ENCODE measurements at places on chromosomes 6 and 20. TPM values are rescaled to one million over a fixed set of nuclear protein-coding genes. Genes with fewer than 3 reads are reported as not detected.

Gene ZBP1
- total RNA-seq, result not detected

Gene NDUFAF4
- 38.6 TPM for total RNA-seq

Gene CALHM6
- total RNA-seq, result not detected

Gene RAB44
- 0.14 TPM for total RNA-seq

Gene CSTF1
- 30.3 TPM for total RNA-seq

Gene GINM1
- 39.3 TPM for total RNA-seq

Gene SLC24A3
- total RNA-seq, result 0.79 TPM

Gene HLA-DPB1
- 2.7 TPM for total RNA-seq

All from astrocyte (in vitro differentiated cells and primary cell).